ENCODE measurements at places on chromosomes 3 and 15.
A peak's percentile ranks its signal among the peaks of the same experiment; 100 is the strongest.

DNA sequence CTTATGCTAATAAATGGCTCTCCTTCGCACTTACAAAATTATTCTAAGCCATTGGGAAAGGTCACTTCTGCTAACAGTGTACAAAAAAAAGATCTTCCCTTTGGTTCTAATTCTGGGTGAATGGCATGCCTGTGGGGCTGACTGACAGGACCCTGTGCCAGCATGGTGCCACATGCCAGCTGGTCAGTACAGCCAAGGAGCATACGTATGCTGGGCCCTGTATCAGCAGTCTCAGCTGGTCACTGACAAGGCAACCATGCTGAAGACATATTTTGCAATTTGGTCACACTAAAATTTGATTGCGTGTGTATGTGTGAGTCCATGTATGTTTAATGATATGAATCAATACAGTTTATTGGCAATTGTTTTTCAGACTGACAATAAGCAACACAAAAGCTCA lies 246.1 kb downstream of the TBL1XR1 start:
- DNase-seq, result no peak

DNA sequence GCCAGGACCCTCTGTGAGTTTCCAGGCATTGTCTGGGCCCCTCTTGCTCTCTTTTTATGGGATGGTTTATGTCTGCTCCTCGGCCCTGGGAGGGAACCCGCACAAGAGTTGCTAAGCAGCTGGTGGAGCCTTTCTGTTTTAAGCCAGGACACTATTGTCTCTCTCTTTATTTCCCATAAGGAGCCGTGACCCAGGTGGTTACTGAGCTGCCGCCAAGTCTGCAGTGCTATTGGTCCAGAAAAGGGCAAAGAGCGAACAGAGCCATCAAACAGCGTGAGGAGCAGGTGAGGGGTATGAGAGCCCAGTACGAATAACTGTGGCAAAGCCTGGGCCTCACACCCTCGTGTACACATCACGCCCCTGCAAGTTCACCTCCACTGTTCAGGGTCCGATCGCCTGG lies 280.2 kb downstream of the SHQ1 start:
- DNase-seq, result no peak

- no peak for DNase-seq
These were observed 301.0 kb upstream of the SLCO3A1 start for GRCh38 chr15:91552555-91552954.

DNA sequence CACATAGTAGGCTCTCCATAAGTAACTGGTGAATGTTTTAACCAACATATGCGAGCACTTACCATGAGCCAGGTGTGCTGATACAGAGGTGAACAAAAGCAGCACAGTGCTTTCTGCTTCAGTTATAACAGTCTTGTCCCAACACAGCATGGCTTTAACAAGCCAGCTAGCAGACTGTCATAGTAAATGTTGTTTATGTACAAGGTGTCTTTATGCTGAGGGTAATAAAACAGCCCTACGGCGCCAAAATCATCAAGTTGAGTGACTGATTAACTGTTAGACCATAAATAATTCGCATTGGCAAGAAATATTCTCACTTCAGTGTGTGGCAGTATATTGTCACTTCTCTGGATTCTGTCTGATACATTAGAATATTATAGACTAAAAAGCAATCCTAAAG lies 646.0 kb upstream of the CFAP20DC start:
- DNase-seq, result no peak

GRCh38 chr3:142077859-142078500 lies 71.4 kb downstream of the TFDP2 start:
- DNase-seq, result no peak

GRCh38 chr15:82530606-82531379 lies 9.5 kb downstream of the RPS17 start:
- peak; percentile 37 for DNase-seq

- no peak for DNase-seq
These were observed 11.5 kb downstream of the RASGRP1 start for GRCh38 chr15:38553071-38553470.

DNA sequence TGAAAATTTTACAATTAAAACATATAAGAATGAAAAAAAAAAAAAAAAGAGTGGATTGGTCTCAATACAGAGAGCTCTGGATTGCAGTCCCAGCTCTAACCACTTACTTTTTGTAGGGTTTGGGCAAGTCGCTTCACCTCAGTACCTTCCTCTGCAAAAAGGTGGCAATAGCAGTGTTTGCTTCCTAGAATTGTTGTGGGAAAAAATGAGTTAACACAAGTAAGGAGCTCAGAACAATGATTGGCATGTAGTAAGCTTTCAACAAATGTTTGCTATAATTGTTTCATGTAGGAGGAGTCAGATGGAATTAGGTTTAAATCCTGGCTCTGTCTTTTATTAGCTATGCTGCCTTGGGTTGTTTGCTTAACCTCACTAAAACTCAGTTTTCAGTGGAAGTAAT lies 425.2 kb upstream of the TBL1XR1 start:
- DNase-seq, result no peak

- DNase-seq, result no peak
These were observed 17.4 kb upstream of the CHD2 start for GRCh38 chr15:92882697-92883162.

GRCh38 chr3:154835639-154836038 lies 244.5 kb upstream of the MME start:
- no peak for DNase-seq

GRCh38 chr3:16301507-16301906 lies 36.5 kb downstream of the OXNAD1 start:
- no peak for DNase-seq

DNA sequence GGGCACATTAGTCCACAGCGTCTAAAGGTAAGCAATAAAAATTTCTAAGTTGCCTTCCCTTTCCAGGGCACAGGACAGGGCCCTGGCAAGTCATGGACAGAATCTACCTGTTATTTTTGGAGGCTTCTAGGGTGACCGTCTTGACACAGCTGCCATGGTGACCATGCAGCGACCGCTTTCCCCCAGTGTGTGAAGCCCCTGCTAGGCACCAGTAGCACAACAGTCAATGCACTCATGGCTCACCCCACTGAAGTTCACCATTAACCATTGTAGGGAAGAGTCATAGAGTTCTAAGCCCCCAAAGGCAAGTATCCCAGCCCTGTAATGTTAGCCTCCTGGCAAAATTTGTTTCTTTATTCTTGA lies 43.8 kb upstream of the SLCO2A1 start:
- no peak for DNase-seq

DNA sequence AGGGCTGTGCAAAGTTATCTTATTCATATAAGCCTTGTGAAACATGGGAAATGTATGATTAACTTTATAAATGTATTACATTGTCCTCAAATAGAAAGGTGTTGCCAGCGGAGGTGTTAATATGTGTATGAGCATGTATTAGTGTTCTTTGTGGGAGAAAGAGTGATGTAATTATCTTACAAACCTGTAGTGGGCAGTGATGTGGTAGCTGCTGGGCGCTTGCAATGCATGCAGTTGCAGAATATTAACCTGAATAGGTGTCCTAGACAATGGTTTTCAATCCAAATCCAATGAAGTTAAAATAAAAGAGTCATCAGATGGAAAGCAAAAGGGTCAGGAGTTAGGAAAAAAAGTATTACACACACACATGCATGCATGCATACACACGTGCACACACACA lies 881.3 kb upstream of the CADM2 start:
- DNase-seq, result no peak

GRCh38 chr3:25091934-25092333 lies 336.1 kb upstream of the RARB start:
- DNase-seq, result no peak

DNA sequence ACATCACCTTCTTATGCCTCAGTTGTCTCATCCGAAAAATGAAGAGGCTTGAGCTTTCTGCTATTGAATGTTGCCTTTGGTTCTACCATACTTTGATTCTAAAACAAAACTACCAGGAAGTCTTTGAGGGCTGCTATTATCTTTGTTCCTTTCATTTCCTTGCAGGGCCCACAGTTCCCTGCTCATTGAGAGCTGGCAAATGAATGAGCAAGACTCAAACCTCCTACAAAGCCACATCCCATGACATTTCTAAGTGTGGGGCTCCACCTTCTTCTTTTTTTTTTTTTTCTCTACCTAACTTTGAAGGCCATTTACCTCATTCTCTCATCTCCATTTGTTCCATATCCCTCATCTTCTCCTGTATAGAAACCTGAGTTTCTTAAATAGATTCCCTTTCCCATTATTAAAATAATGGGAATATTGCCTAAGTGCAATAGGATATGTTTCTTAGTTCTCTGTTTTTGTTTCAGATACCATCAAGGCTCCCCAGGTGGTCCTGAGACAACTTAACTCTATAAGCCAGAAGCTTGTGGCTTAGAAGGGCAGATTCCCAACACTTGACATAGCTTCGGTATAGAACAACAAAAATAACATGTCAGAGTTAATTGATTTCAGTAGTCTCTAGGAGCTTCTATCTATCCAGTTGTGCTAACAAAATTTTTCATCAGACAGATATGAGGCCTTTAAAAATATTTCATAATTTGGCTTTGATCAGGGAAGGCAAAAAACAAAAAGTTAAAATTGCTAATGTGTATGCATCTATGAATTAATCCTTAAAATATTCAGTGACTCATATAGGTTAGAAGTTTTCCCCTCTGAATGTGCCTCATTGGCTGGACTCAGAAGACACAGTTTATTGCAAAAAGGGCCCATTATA lies 951.6 kb downstream of the TUSC7 start:
- DNase-seq, result no peak

DNA sequence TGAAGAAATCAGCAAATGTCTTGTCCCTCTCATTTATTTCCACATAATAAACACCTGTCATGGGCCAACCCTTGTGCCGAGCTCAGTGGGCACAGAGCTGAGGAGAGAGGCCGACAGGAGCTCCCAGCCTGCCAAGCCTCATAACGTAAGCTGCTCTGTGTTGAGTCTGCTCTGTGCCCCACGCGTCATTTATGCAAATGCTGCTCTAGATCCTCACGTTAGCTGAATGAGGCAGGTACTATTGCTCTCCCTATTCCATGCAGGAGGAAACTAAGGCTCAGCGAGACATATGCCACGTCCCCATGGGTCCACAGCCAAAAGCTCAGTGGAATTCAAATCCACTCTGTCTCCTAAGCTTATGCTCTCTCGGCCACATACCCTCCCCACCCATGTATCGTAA lies 41.5 kb downstream of the EFCAB12 start:
- no peak for DNase-seq
